GM12892 (cell line): ENCODE measurements at places on chromosomes 13 and 19.

DNA sequence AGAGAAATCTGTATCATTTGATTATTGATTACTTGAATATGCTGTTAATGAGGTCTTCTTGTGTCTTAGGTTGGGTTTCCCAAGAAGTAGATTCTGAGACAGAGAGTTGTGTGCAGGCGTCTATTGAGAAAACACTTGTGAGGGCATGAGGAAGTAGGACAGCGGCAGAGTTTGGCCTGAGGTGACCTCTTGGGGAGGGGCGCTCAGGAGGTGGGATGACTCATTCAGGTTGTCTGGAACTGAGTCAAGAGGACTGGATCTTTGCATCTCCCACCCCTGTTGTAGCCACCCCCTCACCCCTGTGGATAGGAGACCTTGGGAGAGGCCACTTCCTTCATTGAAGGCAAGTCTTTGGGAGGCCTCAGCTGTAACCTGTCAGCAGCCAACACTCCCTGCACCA lies 35.2 kb upstream of the WDFY2 start:
- DNase-seq: no peak

DNA sequence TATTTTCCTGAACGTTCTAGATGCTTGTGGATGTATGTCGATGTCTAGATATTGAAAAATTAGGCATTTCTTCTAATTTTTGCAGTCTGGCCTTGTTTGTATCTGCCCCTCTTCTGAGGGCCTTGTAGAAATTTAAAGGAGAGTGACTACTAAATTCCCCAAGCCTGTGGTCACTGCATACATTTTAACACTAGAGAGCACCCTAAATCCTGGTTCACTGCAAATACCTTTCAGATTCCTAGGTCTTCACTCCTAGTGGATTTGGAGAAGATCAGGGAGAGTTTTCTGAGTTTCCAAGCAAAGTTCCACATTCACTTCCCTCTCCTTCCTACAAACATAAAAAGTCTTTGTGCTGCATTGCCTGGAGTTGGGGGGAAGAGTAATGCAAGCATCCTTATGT lies 1272.5 kb downstream of the OLFM4 start:
- DNase-seq: no peak

- DNase-seq: no peak
Measured at GRCh38 chr19:33654840-33655508, 33.2 kb downstream of the CHST8 start.

GRCh38 chr19:34288381-34288780 lies 34.0 kb downstream of the GARRE1 start:
- DNase-seq: no peak

- no peak for DNase-seq
Measured at GRCh38 chr13:77979721-77980385, 61.2 kb upstream of the EDNRB start.

GRCh38 chr13:98222081-98222554 lies 45.0 kb upstream of the RNF113B start:
- DNase-seq: no peak

DNA sequence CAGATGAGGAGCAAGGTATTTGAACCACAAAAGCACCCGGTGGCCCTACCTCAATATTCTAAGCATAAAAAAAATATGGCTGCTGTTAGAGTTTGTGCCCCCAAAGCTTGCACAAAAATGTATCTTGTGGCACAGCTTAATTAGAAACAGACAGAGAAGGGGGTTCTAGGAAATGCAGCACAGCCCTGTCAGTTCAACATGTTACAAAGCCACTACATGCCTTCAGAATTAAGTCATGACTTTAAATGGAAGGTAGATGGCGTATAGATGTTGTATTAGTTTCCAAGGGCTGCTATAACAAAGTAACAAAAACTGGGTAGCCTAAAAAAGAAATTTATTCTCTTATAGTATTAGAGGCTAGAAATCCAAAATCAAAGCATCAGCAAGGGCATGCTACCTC lies 703.8 kb downstream of the DIAPH3 start:
- DNase-seq: no peak

DNA sequence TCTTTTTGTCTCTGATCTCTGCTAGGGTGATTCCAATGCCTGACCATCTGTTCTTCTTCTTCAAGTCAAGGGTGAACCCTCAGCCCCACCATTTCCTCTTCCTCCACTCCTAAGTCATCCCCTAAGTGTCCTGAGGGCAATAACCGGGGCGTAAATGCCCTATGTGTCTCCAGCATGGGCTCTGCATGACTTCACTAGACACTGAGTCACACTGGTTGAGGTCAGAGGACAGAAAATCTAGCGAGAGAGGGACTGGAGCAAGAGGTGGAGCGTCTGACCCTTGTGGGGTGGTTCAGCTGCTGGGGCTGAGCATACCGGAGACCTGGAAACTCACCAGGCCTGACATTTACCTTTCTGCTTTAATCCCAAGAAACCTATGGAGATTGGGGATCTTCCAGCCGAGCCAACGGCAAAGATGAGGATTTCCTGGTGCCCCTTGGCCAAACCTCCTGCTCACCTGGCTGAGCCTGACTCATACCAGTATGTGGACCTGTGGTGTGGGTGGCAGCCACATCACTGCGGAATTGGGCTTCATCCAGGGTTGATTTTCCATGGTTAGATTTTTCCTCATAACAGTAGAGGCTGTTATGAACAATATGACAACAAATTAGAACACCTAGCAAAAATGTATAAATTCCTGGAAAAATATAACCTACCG lies 26.9 kb downstream of the SCGB2B2 start:
- no peak for DNase-seq

DNA sequence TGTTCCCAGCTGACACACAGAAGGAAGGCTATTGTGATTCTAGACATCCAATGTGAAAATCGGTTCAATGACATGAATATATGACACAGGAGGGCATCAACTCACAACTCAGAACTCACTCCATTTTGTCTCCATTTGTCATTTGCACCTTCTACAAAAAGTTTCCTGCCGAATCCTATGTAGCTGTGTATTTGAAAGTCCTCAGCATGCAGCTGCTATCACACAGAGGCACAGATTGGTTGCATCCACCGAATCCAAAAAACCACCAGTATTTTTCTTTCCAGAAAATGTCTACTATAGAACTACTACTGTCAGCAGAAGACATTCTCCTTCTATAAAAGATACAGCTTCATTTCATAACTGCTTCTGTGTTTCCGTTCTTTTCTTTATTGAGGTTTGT lies 13.3 kb downstream of the PCDH9 start:
- DNase-seq: no peak

DNA sequence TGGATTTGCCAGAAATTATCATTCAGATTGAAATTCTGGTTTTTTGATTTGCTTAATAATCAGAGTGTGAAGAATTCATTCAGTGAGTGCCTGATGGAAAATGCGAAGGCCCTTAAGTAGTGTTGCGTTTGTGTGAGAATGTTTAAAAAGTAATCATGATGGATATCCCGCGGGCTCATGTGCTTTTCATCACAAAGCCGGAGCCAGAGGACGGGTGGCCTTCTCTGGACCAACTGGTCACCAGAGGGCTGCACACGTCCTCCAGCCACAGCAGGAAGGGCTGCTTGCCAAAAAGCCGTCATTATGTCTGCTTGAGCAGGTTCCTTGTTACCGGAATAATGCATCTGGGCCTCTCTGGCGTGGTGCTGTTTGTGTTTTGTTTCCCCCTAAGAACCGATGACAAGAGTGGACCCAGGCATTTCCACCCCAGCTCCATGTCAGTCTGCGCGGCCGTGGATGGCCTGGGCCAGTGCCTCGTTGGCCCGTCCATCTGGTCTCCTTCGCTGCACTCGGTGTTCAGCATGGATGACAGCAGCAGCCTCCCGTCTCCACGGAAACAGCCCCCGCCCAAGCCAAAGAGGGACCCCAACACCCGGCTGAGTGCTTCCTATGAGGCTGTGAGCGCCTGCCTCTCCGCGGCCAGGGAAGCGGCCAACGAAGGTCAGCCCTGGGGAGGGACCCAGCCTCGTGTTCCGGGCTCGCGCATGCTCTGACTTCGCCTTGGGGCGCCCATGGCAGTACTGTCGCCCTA lies 497.7 kb downstream of the MYO16 start:
- DNase-seq: no peak

GRCh38 chr13:98988780-98989179 lies 10.9 kb upstream of the DOCK9 start:
- DNase-seq: no peak

DNA sequence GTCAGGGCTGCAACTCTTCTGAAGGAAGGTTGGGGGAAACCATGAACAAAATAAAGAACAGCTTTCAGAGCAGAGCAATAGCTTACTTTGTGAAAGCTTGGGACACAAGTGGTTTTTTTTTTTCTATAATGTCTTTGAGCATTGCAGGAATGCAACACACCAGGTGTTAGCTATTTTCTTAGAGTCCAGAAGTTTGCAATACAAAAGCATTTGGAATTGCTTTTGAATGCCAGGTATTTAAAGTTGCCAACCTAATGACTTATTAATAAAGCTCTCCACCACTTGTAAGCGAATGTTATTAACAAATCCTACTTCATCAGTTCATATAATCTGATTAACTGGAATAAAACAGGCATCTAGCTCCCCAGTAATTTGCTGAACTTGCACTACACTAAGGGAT lies 172.6 kb downstream of the NUFIP1 start:
- DNase-seq: no peak

DNA sequence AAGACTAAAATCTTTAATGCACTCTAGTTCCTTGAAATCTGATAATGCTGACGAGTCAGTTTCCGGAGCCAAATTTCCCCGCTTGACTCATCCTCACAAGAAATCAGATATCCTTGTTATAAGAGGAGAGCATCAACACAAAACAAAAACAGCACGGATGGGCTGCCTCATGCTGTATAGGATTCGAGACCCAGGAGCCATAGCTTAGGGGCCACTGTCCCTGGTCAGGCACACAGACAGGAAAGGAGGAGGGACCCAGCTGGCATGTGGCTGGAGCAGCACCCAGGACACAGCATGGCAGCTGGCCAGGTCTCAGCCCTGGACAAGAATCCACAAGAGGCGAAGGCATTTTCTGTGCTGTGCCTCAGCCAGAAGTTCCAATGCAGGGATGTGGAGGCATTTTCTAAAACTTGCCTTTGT lies 110.2 kb upstream of the SPATA13 start:
- no peak for DNase-seq

DNA sequence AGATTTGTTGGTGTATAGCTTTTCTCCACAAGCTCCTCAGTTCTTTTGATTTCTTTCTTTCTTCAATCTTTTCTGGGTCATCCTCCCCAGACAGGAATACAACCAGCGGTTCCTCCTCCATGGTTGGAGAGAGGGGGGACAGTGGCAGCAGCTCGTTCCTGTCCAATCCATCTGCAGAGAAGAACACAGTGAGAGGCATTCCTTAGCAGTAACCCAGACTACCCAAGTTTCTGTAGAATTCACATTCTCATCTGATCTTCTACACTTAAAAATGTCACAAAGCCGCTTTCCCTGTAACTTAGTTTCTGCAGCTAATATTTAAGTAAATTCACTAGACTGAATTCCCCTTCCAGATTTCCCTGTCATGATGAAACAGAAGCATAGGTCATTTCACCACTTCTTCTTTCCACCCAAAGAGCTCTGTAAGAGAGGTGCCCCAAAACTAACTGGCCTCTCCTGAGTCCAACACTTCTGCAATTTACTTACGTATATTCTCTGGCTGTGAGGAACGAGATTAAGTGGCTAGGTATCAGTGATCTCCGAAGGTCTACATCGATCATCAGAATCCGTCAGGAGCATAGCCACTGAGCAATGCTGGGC lies 171.9 kb downstream of the TBC1D4 start:
- no peak for DNase-seq
